Stimulated activated effector memory CD8-positive, alpha-beta T cell treated with anti-CD3 and anti-CD28 coated beads, Interleukin-12 subunit alpha, Interleukin-12 subunit beta, amount 100 ng/mL, for 72 hours (primary cell): ENCODE measurements at places on chromosomes 6 and 20.

DNA sequence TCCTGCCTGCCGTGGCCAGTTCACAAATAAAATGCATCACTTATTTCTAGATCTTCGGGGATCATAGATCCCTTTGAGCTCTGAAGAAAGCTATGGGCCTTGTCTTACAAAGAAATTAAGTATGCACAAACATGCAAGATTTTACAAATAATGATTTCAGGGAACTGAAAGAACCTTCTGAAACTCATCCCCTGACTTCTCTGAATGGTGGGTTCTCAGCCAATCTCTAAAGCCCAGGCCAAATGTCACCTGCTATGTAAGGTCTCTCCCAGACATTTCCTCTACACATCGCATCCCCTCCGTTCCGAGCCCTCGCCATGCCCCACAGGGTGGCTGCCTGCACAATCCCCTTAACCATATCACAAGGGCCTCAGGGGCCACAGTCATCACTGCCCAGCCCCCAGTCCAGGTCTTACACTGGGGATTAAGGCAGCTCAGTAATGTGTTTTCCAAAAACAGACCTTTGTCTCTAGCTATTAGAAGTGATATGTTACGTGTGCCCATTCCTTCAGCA is 16.1 kb upstream of the ANKRD60 start:
- DNase-seq: no peak

- DNase-seq: no peak
Observed at GRCh38 chr6:17740559-17741220, 34.0 kb upstream of the NUP153 start.

- no peak for DNase-seq
Observed at GRCh38 chr6:16296061-16296670, 57.8 kb downstream of the GMPR start.

DNA sequence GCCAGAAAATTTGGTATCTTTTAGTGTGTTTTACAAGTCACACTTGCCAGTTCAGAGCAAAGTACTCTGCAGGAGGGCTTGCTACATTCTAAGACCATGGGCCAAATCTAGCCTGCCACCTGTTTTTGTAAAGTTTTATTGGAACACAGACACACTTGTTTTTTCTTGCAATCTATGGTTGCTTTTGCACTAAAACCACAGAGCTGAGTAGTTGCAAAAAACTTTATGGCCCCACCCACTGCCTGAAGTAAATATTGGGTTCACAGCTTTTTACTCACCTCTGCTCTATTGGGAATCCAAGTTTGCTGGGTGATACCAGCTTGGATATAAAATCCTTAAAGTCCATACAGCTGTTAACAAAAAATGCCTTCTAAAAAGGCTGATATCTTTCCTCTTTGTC is 109.0 kb downstream of the ZFP64 start:
- DNase-seq: no peak

- DNase-seq: no peak
Observed at GRCh38 chr20:47654370-47654769, 130.9 kb downstream of the SULF2 start.

DNA sequence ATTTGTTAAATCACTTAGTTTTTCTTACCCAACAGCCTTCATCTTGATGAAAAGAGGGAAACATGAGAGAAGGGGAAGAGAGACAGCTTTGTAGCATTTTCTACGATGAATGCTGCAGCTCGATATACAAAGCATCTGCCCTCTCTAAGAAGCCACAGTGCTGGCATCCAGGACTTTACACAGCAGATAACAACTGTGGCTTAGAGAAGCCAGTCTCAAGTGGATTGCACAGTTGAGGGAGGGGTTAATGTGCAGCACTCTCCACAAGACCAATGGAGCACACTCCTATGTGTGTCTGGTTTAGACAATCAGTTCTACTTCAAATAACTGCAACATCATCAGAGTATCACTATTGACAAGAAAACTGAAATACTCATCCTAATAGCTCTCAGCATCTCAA is 5.8 kb downstream of the C6orf120 start:
- DNase-seq: no peak

- DNase-seq: no peak
Observed at GRCh38 chr6:149488815-149489214, 4.0 kb upstream of the ZC3H12D start.

DNA sequence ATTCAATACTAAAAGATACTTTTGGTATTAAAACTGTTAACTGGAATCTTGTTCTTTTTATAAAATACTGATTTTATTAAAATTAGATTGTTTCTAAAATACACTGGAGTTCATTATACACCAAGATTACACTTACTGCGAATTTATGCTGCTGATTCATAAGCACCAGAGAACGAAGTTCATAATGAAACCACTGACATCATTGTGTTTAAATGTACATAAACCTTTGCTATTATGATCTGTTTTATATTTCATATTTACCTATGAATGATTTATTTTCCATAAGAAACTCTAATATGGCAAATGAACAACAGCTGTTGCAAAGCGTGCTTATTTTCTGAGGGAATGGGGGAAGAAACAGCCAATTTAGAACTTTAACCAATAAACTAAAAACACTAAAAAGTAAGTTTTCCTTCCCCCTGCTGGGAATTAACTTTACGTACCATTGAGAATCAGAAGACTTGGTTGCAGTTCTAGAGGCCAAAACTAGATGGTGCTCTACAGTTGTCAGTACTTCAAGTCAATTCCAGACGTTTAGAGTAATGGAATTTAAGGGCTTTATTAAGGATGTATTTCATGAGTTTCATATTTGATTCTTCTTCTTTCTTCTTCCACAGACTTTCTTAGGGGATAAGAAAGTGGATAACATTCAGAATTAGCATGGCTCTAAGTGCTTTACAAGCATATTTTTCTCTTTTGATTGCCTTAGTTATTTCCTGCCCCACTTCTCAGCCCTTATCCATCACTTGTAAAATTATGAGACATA is 30.8 kb upstream of the COL19A1 start:
- no peak for DNase-seq

DNA sequence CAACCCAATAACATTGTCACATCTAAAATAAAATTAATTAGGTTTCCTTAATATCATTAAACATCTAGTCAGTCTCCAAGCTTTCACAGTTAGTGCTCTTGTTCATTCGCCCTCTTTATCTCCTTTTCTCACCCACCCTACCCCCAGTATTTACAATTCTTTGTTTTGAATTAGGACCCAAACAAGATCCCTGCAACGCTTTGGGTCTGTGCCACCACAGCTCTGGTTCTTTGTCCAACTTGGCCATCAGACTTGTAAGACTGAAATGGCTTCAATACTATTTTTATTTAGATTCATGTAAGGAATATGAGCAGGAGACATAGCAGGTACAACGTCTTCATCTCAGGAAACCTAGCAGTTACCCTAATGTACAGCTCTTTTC is 276.5 kb downstream of the CDKAL1 start:
- DNase-seq: no peak
